ENCODE measurements at places on chromosomes 6 and 20.

- no peak for DNase-seq
Observed at GRCh38 chr6:143595251-143596036, 82.3 kb upstream of the PHACTR2 start.

GRCh38 chr20:50233325-50234212 lies 42.9 kb downstream of the CEBPB start:
- DNase-seq: no peak

DNA sequence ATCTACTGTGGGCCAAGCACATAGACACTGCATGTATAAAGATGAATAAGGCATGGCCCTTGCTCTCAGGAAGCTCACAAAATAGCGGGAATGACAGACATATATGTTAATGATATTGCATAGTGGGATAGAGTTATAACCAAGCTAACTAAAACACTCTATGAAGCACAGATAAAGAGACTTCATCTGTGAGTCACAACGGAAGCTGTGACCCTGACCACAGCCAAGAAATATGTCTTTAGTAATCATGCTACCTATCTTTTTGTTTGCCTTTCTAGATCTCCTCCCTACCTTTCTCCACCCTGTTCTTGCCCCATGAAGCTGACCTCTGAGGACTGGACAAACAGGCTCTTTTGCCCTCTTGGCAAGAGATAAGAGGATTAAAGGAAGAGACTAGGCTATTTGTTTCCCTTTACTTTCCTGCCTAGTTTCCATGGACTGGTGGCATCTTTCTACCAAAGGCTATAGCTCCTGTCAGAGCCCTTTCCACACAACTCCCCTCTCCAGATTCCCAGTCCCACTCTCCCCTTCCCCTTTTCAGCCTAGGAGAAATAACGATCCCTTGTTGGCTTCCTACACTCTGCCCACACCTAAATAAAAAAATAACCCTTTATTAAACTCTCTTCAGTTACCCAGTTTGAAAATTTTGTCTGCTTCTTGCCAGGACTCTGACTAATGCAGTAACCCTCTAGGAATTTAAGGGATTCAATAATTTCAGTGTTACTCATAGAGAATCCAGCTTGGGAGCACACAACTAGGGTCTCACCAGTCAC lies 504.9 kb upstream of the MARCKS start:
- DNase-seq: peak; percentile 72

DNA sequence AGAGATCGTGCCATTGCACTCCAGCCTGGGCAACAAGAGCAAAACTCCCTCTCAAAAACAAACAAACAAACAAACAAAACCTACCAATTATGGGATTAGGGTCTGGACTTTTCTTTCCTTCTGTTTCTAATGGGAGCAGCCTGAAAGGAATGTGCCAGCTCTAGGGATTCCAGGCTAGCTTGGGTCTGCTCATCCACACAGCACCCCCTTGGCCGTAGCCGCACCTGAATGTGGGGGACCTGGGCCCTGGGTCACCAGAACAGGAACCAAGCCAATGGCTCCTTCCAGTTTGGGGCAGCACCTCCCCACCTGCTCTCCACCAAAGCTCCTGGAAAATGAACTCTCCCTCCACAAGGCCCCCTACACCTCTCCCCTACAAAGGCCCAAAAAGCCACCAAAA lies 6.7 kb downstream of the CTSZ start:
- DNase-seq: no peak

DNA sequence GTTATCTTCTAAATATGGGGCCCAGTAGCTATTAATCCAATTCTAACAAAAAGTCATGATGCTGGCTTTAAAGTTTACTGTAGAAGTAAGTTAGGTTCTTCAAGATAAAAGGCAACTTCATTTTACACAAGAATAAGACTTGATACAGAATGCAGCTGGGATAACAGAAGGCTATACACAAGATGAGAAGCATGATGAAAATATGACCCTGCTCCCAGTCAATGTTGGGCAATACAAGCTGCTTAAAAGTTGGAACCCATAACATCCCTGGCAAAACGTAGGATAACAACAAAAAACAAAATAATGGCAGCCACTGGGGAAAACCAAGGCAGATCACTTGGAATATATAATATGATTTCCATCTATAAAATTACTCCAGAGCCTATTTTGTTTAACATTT lies 87.6 kb upstream of the RSPO3 start:
- DNase-seq: no peak

DNA sequence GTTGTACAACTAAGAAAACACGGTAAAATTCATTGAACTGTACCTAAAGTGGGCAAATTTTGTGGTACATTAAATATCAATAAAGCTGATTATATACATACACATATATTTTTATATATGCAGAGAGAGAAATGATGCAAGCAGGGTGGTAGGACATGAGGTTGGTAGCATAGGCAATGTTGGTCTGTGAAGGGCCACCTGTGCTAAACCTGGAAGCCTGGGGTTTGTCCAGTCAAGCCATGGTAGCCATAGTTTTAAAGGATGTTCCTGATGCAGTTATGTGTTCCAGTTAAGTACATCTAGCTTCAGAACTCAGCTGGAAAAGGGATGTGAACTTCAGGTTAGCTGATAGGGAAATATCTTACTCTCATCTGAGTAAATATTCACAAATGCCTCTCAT lies 60.1 kb downstream of the TRIM38 start:
- no peak for DNase-seq

DNA sequence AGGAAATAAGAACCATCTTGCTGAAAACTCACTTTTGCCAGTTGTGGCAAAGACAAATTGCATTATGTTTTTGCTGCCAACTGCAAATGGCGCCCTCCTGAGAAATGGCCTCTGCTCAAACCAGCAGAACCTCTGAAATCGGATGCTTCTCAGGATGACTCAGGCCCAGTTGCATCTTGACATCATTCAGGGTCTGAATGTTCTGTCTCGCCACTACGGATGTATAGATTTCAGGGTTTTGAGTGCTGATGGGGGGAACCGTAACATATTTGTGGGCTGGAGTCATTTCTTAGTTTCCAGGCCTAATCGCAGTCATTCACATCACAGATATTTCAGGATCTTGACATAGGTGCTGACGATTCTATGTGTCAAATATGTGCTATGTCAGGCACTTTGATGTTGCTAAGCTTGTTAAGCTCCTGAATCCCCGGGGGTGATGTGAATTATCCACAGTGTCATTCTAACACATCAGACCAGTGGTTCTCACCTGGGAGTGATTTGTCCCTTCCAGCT lies 207.1 kb downstream of the NFATC2 start:
- peak; percentile 94 for DNase-seq

DNA sequence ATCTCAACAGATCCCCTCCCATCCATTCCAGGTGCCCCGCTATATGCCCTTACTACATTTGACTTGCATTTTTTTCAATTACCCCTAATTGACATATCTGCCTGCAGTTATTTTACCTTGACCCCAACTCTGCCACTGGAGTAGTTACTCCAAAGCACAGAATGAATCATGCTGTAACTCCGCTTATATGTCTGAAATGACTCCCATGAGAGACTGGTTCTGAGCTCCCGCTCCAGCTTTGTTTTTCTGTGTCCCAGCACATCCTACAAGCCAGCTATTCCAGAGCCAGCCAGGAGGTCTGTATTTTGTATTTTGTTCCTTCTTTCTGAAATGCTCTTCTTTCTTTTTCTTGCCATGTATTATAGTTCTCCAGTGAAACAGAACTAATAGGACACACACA lies 10.9 kb upstream of the NOX3 start:
- DNase-seq: no peak

DNA sequence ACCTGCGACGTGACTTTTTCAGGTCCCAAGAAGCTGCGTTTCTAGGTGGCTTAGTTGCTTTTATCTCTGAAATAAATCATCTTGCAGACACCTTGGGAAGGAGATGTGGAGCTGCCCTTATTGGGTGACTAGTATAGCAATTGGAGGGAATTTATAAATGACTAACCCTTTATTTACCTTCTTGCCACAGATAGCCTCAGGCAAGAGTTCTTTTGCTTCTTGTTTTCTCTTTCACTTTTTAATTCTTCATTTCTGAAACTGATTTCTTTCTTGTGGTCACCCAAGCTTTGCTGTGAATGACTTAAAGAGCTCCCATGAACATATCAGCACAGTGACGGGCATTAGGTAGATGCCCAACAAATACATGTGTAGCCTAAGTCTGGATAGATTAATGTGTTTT lies 3.0 kb downstream of the ADGRF4 start:
- peak; percentile 77 for DNase-seq

GRCh38 chr6:111918825-111919224 lies 45.6 kb upstream of the FYN start:
- DNase-seq: no peak

DNA sequence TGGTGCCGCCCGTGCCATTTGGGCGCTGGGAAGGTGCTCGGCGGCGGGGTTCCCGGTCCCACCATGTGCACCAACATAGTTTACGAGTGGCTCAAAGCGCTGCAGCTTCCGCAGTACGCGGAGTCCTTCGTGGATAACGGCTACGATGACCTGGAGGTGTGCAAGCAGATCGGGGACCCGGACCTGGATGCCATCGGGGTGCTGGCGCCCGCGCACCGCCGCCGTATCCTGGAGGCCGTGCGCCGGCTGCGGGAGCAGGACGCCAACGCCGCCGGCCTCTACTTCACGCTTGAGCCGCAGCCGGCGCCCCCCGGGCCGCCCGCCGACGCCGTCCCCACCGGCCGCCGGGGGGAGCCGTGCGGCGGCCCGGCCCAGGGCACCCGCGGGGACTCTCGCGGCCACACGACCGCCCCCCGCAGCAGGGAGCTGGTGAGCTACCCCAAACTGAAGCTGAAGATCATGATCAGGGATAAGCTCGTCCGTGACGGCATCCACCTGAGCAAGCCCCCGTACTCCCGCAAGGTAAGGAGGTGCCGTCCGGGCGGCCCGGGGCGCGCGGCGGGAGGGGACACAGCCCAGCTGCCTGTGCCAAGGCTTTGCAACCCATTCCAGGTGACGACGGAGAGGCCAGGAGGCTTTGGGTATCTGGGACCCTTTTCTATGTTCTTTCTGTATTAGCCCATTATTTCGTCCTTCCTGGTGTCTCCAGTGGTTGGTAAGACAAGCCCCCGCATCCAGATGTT lies 547 bp downstream of the SAMD5 start:
- DNase-seq: no peak

GRCh38 chr6:164344801-164345291 lies 930.3 kb downstream of the QKI start:
- no peak for DNase-seq

- DNase-seq: no peak
Observed at GRCh38 chr6:138287144-138287955, 69.1 kb upstream of the PBOV1 start.

- DNase-seq: no peak
Observed at GRCh38 chr6:37005827-37006567, 542 bp downstream of the FGD2 start.

- DNase-seq: no peak
Observed at GRCh38 chr6:87705070-87705691, 3.1 kb upstream of the AKIRIN2 start.

GRCh38 chr6:33206027-33206863 lies 1.8 kb downstream of the HSD17B8 start:
- DNase-seq: no peak

GRCh38 chr6:53095270-53095669 lies 30.1 kb downstream of the FBXO9 start:
- no peak for DNase-seq

GRCh38 chr20:45985573-45985972 lies 13.6 kb upstream of the ZNF335 start:
- no peak for DNase-seq

DNA sequence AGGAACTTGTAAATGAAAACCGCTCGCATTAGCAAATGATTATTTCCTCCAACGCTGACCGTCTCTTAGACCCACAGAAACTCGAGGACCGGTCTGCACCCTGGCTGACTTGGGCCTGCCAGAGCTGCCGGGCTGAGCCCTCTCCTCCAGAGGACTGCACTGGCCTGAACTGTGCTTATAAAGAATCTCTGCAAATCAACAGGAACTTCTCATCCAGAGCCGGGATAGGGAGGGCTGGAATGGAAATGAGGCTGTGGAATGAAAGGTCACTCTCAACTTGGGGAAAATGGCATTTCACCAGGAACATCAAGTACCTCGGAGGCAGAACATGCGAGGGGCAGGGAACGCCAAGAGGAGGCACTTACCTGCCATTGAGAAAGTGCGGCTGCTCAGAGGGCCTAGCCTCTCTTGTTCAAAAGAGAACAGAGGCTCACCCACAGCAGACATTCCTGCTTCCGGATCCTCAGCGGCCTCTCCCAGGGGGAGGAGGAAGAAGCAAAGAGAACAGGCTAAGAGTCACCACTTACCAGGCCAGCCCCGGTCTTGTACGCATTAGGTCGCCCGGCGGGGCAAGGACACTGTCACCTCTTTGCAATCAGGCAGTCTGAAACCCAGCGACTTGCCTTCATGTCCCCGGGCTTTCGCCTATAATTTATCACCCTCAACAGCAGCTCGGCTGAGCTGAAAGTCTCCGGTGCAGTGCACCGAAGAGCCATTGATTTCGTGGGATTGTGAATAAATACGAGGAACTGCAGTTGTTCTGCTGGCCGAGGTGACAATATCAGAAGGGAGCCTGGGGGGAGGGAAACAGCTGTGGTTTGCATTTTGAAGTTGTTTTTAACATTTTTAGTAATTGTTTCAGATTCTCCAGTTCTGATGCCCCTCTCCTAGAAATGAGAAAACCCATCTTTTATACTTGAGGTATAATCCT lies 37.6 kb downstream of the ZMYND8 start:
- peak; percentile 86 for DNase-seq

GRCh38 chr6:166862287-166862977 lies 93.9 kb downstream of the RNASET2 start:
- DNase-seq: no peak

GRCh38 chr6:143513410-143513809 lies 1.9 kb upstream of the FUCA2 start:
- DNase-seq: peak; percentile 16

GRCh38 chr20:17822039-17822438 lies 122.3 kb downstream of the BANF2 start:
- no peak for DNase-seq

DNA sequence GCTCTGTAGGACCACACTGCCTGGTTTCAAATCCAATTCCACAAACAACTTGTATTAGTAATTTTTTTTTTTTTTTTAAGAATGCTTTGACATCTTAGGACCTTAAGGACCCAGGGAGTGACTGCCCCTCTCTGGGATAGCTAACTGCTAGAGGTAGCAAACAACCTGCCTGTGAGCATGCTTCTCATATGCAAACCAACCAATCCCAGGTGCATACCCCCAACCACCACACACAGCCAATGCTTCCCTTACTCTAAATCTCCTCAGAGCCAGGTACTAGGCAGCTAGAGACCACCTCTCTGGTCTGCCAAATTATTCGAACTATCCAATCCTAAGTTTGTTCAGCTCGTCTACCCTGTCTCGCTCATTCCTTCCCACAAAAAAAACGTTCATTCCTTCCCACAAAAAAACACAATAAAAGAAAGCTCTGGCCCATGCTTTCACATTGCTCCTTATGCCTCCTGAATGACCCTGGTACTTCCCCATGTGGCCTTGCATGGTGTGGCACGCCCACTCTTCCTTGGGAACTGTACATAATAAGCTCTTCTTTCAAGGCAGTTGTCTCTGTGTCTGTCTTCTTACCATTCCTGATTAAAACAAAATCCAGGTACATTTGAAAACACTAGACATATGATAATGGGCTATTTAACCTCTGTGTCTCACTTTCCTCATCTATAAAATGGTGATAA lies 6.4 kb downstream of the SERAC1 start:
- DNase-seq: no peak

- DNase-seq: peak; percentile 68
Observed at GRCh38 chr6:169976301-169977081, 225.1 kb downstream of the ERMARD start.
